ENCODE measurements at places on chromosomes 2 and 18.

DNA sequence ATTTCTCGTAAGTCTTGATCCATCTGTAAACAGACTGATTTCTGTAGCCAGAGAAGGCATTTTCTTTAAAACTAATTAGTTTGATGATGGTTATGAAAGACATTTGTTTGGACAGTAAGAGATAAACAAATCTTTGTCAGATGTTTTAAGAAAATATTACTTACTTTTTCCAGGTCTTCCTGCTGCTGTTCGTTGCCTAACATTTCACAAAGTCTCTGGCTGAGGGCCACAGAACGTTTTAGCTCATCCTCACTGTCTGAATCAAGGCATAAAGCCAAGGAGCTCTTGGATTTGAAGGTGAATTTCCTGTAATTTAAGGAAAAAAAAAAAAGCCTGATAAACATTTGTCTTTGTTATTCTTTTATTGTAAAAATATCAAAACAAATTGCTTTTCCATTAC is 57.8 kb downstream of the VIL1 start:
- no peak for DNase-seq

- no peak for DNase-seq
Observed at GRCh38 chr2:201186982-201187381, 4.0 kb downstream of the CASP10 start.

DNA sequence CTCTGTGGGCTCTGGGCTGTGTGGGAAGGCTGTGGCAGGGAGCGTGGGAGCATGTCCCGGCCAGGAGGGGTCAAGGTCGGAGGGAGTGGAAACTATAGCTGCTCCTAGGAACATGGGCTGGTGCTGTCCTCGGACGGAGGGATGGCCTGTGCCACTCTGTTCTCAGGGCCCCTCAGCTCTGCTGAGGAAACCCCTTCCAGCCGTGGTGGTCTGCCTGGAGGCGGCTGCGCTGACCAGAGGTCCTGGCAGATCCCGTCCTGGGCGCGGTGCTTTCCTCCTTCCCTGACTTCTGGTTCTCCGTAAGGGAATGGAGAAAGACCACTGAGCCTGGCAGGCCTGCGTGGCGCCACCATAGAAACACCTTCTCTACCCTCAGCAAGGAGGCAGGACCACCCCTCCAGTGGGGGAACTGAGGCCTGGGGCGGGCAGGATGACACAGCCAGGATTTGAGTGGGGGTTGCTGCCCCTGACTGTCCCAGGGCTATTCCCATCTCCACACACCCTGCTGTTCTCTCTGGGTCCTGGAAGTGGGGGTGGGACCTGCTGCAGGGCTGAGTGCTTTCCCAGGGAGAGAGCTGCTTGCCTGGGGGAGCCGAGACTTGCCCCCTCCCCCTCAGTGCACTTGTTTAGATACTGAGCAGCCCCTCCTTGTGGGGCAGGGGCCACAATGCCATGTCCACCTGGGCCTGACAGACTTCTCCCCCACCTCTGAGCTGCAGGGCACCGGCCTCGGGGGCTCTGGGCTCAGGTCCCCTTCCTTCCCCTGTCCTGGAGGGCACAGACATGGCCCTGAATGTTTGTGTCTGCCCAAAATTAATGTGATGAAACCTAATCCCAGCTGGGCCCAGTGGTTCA is 301.0 kb upstream of the HS6ST1 start:
- no peak for DNase-seq

GRCh38 chr2:121475811-121476571 is 54.7 kb upstream of the RNU4ATAC start:
- no peak for DNase-seq

- DNase-seq: no peak
Observed at GRCh38 chr2:169736902-169737301, 3.3 kb downstream of the KLHL23 start.

- no peak for DNase-seq
Observed at GRCh38 chr2:189824694-189825396, 40.6 kb downstream of the PMS1 start.

DNA sequence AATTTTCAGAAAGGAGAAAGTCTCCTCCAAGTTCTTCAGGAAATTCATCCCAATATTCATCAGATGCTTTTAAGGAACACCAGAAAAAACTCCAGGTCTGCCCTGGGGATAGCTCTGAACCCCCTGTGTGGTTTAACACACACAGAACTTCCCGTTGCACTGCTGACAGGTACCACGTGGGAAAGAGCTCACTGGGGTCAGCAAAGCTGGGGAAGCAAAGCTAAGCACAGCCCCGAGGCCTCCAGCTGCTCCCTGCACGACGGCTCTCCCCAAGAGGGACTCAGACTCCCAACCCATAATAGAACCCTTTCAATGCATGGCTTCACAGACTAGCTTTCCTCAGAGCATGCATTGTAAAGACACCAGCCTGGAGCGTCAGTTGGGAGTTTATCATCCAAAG is 28.0 kb downstream of the ADI1 start:
- no peak for DNase-seq

DNA sequence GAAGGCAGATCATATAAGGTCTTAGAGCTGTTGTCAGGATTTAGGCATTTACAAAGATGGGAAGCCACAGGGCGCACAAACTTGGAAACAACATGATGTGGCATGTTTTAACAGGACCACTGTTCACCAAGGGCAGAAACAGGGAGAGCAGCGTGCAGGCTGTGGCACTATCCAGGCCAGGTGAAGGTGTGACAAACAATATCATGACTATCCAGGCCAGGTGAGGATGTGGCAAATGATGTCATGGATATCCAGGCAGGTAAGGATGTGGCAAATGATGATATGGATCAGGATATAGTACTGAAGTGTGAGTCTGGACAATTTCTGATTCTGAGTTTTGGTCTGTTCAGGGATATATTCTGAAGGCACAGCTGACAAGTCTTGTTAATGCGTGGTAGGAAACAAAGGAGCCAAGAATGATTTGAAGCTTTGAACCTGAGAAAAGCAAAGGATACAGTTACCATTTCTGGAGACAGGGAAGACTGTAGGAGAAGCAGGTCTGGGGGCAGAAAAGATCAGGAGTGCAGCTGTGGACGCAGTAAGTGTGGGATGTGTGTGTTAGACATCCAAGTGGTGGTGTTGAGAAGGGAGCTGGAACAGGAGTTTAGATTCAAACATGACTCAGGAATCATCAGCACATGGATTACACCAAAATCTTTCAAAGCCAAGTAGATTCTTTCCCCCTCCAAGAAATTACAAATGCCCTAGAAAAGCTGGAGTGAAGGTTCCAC is 205.9 kb downstream of the TMEM163 start:
- DNase-seq: no peak

DNA sequence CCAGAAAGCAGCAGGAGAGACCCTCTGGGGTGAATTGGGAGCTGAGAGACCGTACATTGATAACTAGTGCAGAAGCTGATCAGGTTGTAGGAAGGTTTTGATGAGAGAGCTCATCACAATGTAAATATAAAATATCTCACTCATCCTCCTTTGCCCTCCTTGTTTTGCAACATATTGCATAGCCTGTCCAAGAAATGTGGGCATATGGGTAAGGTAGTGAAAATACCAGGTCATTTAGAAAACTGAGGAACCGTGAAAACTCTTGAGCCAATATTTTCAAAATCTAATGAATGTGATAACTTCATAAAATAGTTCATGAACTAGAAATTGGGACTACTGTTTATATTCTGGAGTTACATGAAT is 31.4 kb downstream of the C18orf54 start:
- DNase-seq: no peak

DNA sequence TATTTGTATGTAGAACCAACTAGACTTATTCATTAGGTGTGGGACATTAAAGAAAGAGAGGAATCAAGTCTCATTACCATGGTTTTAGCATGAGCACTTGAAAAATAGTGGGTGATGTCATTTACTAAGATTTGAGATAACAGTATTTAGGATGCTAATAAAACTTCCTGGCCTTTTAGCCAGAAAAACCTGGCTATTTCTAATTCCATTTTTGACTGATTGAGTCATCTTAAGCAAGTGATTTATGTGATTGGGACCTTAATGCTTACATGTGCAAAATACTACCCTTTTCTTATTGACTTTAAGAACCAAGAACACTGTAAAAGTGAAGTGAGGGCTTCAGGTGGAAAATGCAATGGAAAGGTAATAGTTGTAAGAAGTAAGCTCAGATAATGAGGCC is 196.8 kb upstream of the SESTD1 start:
- no peak for DNase-seq

DNA sequence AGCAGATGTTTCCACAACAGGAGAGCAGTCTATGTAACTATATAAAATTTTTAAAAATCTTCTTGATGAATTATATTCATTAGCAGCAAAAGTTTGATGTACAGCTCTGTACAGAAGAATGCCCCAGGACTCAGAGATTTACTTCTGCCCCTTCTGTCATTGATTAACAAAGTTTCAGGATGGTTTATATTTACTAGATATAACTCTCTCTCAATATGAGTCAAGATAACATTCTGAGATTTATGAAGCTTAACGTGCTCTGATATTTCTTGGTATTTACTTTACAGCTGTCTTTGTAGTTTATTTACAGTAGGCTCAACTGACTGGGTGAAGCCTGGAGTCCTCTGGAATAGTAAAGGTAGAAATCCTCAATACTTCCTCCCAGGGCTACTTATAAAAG is 93.6 kb upstream of the HNMT start:
- no peak for DNase-seq

DNA sequence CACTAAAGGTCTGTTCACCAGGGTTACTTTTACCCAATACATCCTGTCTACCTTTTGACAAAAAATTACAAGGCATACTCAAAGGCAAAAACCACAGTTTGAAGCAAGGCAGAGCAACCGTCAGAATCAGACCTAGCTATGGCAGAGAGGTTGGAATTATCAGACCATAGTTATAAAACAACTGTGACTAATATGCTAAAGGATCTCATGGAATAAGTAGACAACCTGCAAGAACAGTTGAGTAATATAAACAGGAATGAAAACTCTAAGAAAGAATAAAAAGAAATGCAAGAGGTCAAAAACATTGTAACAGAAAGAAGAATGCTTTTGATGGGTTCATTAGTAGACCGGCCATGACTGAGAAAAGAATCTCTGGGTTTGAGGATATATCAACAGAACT is 318.8 kb upstream of the KCNH7 start:
- no peak for DNase-seq

DNA sequence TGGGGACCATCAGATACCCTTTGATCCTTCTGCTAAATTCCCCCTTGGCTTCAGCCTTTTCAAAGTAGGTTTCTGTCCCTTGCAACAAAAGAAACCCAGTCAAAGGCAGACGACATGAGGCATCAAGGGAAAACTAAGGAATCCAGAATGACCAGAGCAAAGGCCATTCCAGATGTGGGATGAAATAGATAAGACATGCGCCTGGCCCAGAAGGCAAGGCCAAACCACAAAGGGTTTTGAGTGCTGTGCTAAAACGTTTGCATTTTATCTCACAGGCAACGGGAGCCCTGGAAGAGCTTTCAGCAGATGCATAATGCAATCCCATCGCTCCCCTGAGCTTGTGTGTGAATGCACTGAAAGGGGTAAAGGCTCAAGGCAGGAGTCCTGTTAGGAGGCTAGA is 17.7 kb downstream of the CXCR1 start:
- no peak for DNase-seq

- DNase-seq: no peak
Observed at GRCh38 chr2:111219285-111219684, 98.6 kb downstream of the BCL2L11 start.

GRCh38 chr2:148023861-148024260 is 3.0 kb downstream of the MBD5 start:
- DNase-seq: no peak

Measured in stimulated activated CD8-positive, alpha-beta memory T cell treated with anti-CD3 and anti-CD28 coated beads, Interleukin-12 subunit alpha, Interleukin-12 subunit beta, amount 100 ng/mL, for 1 hour (primary cell).